ENCODE measurements at places on chromosomes 6 and 20. TPM values are rescaled to one million over a fixed set of nuclear protein-coding genes. Genes with fewer than 3 reads are reported as not detected.
A peak's percentile ranks its signal among the peaks of the same experiment; 100 is the strongest.

- DNase-seq: no peak
These were observed 4.1 kb upstream of the TBC1D32 start for GRCh38 chr6:121338366-121338765.

DNA sequence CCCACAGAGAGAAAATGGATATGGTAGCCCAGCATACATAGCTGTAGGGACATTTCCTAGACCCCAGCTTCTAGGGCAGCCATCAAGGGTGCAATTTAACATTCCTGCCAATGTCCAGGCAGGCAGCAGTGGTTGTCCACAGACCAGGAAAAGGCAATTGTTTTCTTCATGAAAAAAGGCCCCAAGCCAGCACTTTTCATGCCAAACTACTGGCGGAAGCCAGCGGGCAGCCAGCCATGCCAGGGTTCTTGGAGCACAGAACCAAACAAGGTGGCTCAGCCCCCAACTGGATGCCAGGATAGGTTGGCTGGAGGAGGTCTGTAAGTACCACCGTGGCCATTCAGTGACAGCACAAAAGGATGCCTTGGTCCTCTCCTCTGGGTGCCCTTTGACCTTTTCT is 94.6 kb downstream of the BANF2 start:
- DNase-seq: no peak

The OVOL2 gene
- not detected for total RNA-seq

DNA sequence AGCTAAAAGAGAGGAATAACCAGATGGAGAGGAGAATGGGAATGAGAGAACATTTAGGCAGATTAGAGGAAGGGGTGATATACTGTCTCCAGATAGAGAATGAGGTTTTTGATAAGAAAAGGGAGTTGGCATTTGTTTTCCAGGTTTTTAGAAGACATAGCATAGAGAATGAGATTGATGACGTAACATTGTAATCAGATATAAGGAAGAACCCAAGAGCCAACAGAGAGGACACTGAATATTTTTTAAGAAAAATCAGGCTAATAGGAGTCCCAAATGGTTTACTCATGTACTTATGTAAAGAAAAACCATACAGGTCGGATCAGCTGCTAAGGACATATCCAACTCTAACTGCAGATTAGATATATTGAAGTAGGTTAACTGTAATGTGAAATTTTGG is 112.9 kb downstream of the TBC1D7 start:
- no peak for DNase-seq

The NEURL2 gene
- 8.3 TPM for total RNA-seq

The CDH4 gene
- not detected for total RNA-seq

- no peak for DNase-seq
These were observed 22.5 kb downstream of the SOX4 start for GRCh38 chr6:21616005-21616404.

DNA sequence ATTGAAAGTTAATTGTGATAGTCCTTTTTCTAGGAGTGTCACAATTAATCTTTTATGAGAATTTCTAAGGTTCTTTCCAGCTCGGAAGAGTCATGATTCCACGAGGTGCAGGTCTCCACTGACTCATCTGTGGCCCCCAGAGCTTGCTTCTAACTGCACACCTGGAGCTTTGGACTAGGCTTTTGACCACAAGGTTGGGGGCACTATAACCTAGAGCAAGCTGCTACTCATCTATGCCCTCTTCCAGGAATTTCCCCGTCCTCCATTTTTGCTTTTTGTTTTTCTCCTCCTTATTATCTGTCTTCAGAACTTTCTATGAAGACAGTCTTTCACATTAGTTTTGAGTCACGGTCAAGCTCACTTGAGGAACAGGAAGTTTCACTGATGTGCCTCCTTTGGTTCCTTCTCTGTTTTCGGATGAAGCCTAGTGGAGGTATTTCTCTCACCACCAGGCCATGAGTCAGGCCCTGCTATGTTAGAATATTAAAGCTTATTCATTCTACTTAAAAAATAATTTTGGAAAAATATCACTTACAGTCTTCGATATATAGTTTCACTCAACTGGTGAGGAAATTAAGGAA is 119.2 kb upstream of the INSM1 start:
- no peak for DNase-seq

DNA sequence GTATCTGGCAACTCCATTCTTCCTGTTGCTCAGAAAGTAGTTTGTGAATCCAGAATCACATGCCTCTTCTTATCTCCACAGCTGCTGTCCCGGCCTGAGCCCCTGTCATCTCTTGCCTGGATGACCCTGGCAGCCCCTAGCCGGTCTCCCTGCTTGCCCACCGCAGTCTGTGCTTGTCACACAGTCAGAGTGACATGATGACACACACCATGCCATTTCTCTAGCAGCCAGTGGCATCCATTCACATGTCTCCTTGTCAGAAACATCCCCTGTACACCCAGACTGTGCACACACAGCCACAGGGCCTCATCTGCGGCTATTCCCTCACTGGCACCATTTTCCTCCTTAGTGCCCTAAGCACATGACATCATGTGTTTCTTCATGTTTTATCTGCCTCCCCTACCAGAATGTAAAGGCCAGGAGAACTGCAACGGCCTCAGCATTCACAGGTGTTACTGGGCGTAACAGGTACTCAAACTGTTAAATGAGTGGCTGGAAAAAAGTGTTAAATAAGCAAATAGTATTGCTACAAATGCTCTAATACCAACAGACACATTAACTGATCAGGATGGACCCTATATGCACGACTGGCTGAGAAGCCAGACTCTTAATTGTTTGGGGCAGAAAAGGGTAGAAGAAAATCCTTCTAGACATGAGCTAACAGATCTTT is 9.6 kb downstream of the ABHD12 start:
- no peak for DNase-seq

GRCh38 chr6:13251242-13251641 is 77.1 kb downstream of the TBC1D7 start:
- DNase-seq: no peak

DNA sequence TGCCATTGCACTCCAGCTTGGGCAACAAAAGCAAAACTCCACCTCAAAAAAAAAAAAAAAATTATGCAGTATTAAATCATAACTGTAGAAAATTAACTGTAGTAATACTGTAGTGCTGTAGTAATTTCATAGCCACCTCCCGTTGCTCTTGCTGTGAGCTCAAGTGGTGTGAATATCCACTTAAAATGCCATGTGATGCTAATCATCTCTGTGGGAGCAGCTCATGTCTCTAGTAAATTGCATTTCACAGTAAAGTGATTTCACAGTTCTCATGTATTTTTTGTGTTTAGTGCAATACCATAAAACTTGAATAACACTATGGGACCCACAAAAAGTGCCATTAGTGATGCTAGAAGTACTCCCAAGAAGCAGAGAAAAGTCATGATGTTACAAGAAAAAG is 14.4 kb upstream of the FAM217A start:
- DNase-seq: no peak

DNA sequence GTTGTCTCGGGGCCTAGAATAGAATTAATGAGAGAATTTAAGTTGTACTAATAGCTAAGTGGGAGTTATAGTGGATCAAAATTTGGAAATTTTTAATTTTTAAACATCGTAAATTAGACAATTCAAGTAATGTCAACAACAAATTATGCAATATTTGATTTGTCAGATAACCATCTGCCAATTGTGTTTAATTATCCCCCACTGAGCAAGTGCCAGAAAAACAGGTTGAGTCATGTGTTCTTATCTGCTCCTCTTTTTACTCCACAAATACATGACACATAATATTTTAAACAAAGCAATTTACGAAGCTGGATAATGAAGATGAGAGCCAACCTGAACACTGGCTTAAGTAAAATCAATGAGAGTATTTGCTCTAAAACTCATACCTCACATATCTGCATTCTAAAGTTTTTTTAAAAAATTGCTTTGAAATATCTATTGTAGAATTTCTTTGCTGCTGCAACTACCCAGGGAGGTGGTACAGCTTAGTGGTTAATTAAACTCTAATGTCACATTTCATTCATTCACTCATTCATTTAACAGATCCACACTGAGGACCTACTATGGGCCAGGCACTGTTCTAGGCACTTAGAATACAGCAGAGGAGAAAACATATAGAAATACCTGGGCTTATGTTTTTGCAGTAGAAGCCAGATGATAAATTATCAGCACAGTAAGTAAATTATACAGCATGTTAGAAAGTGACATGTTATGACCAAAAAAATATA is 57.1 kb upstream of the MAP7 start:
- no peak for DNase-seq

The GPR6 gene
- not detected for total RNA-seq

The EDN1 gene
- 3.4 TPM for total RNA-seq

GRCh38 chr20:17560344-17561074 is 9.4 kb upstream of the DSTN start:
- DNase-seq: no peak

DNA sequence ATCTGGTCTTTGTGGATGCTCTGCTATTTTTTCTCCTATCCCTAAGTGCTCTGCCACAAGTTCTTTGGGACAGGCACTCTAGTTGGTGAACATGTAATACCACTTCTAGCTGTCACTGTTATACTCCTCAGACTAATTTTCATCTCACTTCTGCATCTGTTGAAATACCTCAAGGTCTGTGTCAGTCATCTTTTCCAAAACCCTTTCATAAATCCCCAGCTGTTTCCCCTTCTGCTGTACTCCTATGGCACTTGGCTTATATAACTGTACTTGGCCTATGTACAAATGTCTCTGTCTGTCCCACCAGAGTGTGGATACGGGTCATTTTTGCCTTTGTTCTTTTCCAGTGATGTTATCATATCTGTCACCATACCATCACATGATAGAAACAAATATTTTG is 124.2 kb downstream of the FHL5 start:
- no peak for DNase-seq

- no peak for DNase-seq
These were observed 19.4 kb upstream of the MRGBP start for GRCh38 chr20:62776692-62777527.

The OPRM1 gene
- total RNA-seq: not detected

The OR12D3 gene
- not detected for total RNA-seq

GRCh38 chr20:9031991-9032390 is 36.9 kb upstream of the PLCB4 start:
- no peak for DNase-seq

- no peak for DNase-seq
These were observed 48.7 kb downstream of the BCAS4 start for GRCh38 chr20:50843331-50844276.

The BTN1A1 gene
- not detected for total RNA-seq

The CTAGE9 gene
- not detected for total RNA-seq

The SYNDIG1 gene
- 8.7 TPM for total RNA-seq

GRCh38 chr6:147205690-147206600 is 1.7 kb downstream of the STXBP5 start:
- no peak for DNase-seq

The NKX2-4 gene
- not detected for total RNA-seq

GRCh38 chr20:19937651-19938420 is 79.3 kb upstream of the NAA20 start:
- no peak for DNase-seq

DNA sequence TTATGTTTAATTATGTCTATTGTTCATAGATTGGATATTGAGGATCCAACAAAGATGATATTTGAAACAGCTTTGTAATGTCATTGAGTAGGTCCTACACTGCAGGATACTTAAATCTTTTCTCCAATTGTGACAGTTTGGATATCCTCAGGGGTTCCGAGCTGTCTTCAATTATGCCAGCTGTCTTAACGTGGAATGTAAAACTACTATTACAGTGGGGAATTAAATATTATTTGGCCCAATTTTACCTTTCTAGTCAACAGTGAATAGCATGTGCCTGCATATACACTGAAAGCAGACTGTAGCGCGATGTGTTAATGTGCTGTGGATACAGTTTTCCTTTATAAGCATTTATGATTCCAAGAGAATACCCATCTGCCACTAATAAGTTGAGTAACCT is 156.9 kb downstream of the GRIK2 start:
- no peak for DNase-seq

The PSORS1C2 gene
- not detected for total RNA-seq

GRCh38 chr20:17843246-17844132 is 125.1 kb downstream of the SNX5 start:
- peak; percentile 69 for DNase-seq

DNA sequence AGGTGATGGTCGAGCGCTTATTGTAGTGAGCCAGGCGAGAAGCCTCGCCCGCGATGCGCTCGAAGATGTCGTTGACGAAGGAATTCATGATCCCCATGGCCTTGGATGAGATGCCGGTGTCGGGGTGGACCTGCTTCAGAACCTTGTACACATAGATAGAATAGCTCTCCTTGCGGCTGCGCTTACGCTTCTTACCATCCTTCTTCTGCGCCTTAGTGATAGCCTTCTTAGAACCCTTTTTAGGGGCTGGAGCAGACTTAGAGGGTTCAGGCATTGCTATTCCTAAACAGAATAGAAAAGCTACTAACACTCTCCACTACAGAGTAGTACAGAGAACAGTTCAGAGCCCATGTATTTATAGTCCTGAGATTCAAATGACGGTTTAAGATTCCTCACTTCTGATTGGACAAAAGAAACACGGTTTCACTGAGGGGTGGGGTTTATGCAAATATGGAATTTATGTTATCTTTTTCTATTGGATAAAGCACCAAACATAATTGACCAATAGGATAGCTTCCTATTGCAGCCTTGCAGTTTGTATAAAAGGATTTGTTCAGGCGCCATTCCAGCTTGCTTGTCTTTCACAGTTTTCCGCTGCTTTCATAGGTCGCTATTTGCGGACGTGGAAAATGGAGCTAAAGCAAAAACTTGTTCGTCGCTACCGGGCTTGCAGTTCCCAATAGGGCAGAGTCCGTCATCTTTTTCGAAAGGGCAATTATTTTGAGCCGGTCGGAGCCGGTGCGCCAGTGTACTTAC is 43.7 kb upstream of the HFE start:
- DNase-seq: peak; percentile 89

GRCh38 chr6:109052852-109053251 is 41.8 kb downstream of the SESN1 start:
- DNase-seq: no peak

The C6orf15 gene
- not detected for total RNA-seq

The BMP5 gene
- total RNA-seq: 2.6 TPM

The SLC44A4 gene
- total RNA-seq: not detected

- no peak for DNase-seq
These were observed 4.3 kb downstream of the FAM217A start for GRCh38 chr6:4074478-4075235.

GRCh38 chr6:72972579-72972978 is 252.7 kb downstream of the KHDC1L start:
- DNase-seq: no peak

DNA sequence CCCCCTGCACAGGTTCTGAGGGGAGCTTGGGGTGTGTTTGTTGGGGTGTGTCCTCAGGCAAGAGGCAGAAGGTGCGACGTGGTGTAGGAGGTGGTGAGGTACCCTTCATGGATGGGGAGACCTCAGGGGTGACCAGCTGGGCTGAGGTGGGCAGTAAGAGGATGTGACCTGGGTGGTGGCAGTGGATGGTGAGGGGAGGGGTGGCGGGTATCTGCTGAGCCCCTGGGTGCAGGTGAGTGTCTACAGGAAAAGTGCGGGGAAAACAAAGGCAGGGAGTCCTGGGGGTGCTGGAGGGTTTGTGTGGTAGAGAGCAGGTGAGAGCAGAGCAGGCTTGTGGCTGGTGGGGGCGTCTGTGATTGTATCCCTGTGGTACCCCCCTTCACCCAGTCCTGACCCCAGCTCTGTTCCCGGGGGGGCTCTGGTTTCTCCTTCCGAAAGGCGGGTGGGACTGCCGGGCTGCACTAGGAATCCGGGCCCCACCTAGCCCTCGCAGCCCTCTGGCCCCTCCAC is 631 bp downstream of the RAET1L start:
- no peak for DNase-seq

All from heart right ventricle (tissue), 16 donors.